Tongue (tissue), 3 donors: ENCODE measurements at places on chromosomes 12 and 14.

GRCh38 chr12:45165284-45165683 is 50.6 kb upstream of the ANO6 start:
- no peak for DNase-seq

GRCh38 chr14:72701237-72701565 is 192.7 kb downstream of the DPF3 start:
- no peak for DNase-seq

GRCh38 chr14:101088395-101088667 is 184.8 kb upstream of the RTL1 start:
- DNase-seq, result no peak

GRCh38 chr12:19575337-19576243 is 136.3 kb downstream of the AEBP2 start:
- DNase-seq, result peak; percentile 97

GRCh38 chr14:98280436-98280835 is 991.6 kb downstream of the BCL11B start:
- DNase-seq, result no peak

GRCh38 chr14:102088012-102088792 is 1.4 kb upstream of the HSP90AA1 start:
- DNase-seq, result peak; percentile 66

- no peak for DNase-seq
Observed at GRCh38 chr12:128578045-128578444, 245.7 kb downstream of the SLC15A4 start.

DNA sequence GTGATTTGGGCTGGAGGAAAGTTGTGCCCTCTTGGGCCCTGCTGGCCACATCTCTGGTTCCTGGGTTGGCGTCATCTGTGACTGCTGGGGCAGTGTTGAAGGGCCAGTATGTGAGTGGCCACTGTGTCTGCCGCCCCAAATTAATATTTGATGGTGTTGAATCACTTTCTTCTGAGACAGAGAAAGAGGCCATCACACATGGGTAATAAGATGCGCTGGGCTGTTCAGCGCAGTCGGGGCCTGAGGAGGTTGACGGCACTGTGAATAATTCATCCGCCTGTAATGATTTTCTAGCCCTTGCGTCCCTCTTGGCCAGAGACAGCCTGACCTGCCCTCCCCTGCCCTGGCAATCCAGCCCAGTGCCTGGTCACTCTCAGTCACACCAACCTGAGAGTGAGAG is 56.2 kb upstream of the BEGAIN start:
- DNase-seq, result no peak

DNA sequence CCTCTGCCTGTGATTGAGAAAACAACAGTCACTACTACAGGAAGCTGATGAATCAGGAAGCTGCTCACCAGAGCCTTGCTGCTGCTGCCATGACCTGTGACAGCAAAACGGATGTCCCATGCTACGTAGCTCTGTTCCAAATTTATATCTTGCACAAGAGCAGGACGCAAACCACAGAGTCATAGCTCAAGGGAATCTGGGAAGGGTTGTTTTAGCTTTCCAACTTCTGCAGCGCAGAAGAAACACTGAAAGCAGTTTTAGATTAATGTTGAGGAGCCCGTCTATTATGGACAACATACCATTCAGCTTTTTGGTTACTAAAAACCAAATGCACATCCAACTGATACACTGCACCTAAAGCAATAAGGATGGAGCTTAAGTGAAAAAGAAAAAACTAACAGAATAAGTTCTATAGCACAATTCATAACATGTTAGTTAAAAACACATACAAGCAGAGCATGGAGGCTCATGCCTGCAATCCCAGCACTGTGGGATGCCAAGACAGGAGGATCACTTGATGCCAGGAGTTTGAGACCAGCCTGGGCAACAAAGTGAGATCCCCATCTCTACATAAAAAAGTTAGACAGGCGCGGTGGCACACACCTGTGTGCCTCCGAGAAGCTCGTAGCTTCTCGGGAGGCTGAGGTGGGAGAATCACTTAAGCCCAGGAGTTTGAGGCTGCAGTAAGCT is 1.7 kb upstream of the ANKRD33 start:
- DNase-seq, result peak; percentile 76

DNA sequence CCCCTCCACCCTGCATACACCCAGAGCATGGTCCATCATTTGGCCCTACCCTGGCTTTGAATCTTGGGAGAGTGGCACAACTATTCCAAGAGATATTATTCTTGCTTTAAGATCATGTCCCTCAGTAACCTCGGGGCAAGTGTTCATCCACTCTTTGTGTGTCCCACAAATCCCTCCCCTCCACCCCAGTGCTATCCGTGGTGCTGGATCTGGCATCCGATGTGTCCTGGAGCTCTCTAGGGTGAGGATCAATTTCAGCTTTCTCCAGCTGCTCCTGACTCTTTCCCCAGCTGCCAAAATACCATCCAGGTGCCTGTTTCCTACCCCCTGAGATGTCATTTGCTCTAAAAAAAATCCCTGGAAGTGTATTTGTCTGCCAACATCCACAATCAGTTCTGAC is 64.8 kb upstream of the CMKLR1 start:
- DNase-seq, result peak; percentile 33

DNA sequence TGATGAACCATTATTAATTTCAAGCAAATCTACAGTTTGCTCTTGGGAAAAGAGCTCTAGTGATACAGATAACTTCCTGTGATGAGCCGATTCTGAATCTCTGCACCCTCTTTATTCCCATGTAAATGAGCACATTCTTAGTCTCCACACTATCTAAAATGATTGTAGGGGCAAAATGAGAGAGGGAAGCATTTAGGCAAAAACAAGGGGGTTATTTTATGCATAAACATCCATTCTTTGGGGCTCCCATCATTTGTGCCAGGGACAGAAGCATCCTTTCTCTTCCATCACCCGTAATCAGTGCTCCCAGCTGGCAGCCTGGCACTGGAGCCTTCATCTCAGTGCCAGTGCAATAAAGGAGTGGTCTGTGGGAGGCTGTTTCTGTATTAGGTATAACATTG is 1.7 kb upstream of the GPD1 start:
- DNase-seq, result no peak

DNA sequence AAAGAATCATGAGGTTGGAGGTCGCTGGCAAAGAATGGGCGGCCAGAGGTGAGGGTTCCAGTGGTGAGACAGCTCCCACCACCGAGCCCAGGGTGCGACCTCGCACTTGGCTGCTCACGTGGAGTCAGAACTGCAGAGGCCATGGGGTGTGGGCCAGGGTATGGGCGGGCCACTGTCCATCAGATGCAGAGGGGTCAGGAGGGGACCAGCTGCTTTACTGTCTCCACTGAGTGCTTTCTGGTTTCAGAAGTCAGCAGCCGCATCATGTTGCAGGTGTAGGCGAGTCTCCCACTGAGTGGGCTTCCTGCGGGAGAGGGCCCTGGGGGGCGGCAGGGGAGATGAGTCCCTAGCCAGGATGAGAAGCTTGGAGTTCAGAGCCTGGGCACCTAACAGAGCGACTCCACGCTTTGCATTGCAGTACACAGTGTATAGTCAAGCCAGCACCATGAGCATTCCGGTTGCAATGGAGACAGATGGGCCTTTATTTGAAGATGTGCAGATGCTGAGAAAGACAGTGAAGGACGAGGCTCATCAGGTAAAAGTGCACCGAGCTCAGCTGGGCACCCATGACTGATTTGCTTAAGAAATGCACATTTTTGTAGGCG is 46.9 kb upstream of the DYNC1H1 start:
- no peak for DNase-seq

DNA sequence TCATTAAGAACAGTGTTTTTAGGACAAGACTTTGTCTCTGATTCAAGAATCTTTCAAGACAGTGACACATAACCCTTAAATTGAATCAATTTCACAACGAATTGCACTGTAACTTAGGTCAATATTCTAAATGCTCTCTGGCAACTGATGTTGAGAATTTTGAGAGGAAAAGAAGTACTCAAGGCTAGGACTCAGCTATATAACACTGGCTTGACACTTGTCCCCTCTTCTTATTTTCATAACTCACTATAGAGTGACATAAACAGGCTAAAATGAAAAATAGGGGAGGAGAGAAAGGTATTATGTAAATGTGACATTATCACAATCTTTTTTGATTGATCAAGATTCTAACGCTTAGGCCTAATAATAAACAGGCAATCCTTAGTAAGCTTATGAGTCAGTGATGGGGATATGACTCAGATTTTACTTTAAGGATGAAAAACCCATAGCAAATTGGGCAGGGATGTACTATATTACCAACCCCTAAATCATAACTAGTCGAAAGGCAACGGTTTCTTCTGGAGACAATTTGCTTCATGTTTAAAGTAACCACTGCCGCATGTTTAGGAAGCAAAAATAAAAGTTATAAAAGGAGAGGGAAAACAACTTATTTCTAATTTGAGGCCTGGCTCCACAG is 10.9 kb downstream of the BTG1 start:
- DNase-seq, result no peak

DNA sequence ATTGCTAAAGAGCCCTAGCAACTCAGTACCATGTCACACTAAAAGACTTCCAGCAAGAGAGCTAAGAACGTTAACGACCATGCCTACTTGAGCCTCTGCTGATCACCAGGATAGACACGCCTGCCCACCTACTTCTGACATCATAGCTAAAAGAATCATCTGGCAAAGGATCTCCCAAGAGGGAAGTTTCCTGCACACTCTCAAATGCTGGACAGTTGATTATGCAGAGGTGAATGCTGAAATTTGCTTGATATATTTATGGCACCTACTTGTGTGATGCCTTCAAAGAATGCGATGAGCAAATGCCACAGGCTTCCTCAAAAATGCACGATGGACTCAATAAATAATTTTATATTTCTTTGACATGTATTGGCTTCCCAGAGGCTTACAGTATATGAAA is 113.6 kb downstream of the GALC start:
- no peak for DNase-seq
